ENCODE measurements at places on chromosomes 5 and 9. TPM values are rescaled to one million over a fixed set of nuclear protein-coding genes. Genes with fewer than 3 reads are reported as not detected.
A peak's percentile ranks its signal among the peaks of the same experiment; 100 is the strongest.

The ANKRD34B gene
- polyA plus RNA-seq, result 0.21 TPM

The SLC25A2 gene
- polyA plus RNA-seq, result not detected

The TEK gene
- 49.7 TPM for polyA plus RNA-seq

The DNAJC25 gene
- 15.3 TPM for polyA plus RNA-seq

The OTP gene
- polyA plus RNA-seq, result not detected

The MEF2C gene
- 46.4 TPM for polyA plus RNA-seq

The EPB41L4B gene
- 13.4 TPM for polyA plus RNA-seq

The KYAT1 gene
- 19.7 TPM for polyA plus RNA-seq

The DMRTA1 gene
- polyA plus RNA-seq, result 2.5 TPM

The PCDH12 gene
- polyA plus RNA-seq, result 16.1 TPM

GRCh38 chr9:98852961-98853360, 45.5 kb downstream of the GALNT12 start:
- no peak for DNase-seq

DNA sequence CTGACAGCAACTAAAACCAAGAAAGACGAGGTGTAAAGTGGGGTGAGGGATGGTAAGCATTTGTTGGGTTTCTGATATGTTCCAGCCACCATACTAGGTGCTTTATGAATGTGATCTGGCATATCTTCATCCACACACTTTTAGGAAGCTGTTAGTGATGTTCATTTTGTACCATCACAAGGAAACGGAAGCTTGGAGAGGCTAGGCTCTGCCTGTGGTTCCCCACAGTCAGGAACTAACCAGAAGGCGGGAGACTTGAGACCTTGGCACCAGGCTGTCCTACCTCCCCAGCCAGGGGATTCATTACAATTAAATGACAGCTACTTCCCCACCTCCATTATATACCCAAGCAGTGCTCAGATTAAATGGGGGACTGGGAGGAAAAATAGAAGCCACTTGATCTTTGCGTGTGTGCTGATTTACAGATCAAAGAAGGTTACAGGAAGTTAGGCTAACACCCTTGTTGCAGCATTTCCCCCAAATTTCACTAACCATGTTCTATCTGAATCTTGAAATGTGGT, 43.0 kb downstream of the SFXN1 start:
- DNase-seq, result no peak

- no peak for DNase-seq
These were observed 511.6 kb upstream of the ZNF608 start for GRCh38 chr5:125257997-125258396.

GRCh38 chr5:114362977-114363761, 1.3 kb downstream of the KCNN2 start:
- DNase-seq, result no peak

DNA sequence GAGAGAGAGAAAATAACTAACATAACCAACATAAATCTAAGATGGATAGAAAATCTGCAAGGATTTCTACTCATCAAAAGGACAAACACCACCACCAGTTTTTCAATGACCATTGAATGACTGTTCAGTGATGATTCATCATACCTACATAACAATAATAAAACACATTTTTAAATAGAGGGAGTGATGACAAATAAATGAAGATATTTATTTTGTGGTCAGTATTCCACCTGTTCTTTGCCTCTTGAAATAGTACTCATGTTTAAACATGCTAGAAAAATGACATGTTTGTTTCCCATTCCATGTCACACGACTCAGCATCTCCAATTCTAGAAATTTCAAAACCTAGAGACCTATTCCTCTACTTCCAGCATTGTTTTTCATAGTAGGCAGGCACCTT, 34.6 kb upstream of the ADAMTS16 start:
- DNase-seq, result no peak

GRCh38 chr5:35771300-35771699, 85.4 kb upstream of the IL7R start:
- no peak for DNase-seq

- no peak for DNase-seq
These were observed 528.7 kb upstream of the ZNF608 start for GRCh38 chr5:125274938-125275724.

DNA sequence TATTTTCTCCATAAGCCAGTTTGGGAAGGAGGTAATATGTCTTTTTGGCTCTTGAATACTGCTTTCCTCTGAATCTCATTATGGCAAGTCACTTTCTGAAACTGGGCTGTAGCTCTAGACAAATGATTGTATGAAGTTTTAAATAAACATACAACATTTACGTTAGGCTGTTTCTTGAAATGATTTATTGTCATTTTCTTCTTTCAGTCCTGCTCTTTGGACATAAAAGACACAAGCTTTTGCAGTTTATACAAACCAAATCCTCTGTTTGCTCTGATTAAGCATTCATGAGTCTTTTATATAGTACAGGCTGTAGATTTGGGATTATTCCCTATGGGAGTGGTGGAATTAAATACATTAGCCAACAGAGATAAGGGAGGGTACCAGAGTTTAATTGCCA, 139.7 kb downstream of the CEP120 start:
- DNase-seq, result no peak

DNA sequence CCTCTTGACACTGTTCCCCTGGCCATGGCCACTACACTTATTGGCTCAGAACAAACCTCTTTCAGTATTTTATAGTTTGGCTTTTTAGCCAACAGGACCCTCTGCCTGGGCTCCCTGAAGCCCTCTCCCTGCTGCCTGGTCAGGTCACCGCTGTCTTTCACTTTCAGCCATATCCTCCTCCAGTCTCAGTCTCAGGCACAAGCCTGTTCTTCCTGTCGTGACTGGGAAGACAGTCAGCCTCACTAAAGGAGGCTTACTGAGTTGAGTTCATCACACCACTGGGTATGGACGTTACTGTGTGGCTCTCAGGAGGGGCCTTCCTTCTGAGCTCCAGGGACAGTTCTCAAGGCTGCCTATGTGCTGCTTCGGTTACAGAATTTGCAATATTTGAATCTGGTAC, 2.0 kb downstream of the QSOX2 start:
- no peak for DNase-seq

- DNase-seq, result no peak
These were observed 583.4 kb downstream of the ACTL7B start for GRCh38 chr9:108272349-108272899.

DNA sequence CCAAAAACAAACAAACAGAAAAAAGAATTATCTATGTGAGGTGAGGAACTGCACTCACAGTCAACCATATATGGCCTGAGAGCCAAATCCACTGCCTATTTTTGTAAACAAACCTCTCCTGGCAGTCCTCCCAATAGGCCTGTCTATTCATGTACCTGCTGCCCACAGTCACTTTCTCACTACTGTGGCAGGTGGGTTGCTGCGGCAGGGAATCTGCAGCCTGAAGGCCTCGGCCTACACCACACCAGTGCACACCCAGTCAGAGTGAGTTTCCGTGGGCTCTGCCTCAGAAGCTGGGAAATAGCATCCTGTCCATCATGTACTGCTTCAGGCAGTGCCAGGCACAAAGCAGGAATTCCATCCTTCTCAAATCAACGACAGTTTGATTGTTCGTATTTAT, 82.3 kb downstream of the SPTLC1 start:
- DNase-seq, result no peak

DNA sequence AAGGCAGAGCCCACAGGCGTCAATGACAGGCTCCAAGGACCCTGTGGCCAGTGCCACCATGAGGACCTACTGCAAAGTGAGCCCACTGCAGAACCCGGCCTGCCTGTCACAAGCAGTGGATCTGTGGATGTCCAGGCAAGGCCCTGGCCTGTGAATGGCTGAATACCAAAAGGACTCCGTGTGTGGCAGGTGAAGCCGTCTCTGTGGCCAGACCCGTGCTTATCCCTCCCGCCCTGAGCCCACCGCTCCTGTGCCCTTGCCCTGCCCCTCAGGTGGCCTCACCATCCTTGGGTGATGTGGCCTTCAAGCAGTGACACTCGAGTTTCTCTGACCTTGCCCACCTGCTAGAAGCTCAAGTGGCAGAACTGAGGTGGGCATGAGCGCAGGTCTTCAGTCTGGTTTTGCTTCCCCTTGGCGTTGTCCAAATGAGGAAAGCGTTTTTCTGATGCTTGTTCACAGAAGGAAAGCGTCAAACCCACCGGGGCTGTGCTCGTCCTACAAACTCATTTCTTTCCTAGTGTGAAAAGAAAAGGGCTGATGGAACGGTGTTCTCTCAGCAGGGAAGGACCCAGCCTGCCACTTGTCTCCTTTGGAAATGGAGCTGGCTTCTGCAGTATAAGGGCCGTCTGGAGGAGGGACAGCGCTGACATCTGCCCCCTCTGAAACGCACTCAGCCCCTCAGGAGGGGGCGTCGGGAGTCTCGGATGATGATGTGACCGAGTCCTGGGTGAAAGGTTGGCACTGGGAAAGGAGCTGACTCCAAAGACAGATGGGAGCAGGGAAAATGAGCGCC, 377.7 kb upstream of the IRX4 start:
- DNase-seq, result no peak

GRCh38 chr5:121675924-121676323, 175.8 kb upstream of the FTMT start:
- DNase-seq, result no peak

DNA sequence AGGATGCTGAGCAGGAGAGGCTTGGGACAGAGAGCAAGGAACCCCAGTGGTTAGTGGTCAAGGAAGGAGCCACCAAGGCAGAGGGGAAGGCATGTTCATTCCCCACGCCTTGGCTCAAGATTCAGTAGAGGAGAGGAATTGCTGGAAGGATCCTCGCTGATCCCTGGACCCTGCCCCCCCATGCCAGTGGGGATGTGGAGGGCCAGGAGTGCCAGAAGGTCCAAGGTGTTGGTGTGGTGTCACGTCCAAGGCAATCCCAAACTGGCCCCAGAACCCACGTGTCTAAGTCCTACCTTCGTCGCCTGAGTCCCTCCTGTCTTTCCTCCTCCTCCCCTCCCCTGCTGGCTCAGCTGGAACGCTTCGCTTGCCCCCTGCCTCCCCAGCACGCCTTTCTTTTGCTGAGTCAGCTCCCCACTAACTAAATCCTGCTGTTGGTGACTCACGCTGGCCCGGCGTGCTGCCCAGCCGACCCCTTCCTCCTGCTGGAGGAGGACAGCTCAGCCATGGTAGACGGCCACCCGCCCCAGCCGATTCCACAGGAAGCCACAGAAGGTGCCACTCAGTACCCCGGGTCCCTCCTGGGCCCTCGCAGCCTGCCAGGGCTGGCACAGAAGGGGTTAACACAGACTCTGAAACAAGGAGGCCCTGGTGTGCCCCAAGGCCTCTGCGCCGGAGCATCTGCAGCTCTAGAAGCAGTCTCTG, 37.6 kb upstream of the ORM1 start:
- no peak for DNase-seq

DNA sequence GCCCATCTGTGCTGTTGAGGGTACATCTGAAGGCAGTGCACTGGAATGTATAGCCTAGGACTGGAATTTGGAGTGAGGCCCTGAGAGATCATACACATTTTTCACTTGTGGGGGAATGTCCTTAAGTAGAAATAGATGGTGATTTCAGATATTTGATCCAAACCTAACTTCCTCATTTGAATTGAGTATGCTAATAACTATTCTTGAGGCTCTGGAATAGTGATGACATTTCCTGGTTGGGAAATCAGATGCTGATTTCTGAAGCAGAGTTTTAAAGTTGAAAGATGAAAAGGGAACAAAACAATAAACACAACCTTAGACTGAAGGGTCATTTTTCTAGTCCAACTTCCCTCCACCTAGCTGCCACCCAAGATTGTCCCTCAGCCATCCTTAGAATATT, 163.0 kb upstream of the CCDC152 start:
- DNase-seq, result no peak

DNA sequence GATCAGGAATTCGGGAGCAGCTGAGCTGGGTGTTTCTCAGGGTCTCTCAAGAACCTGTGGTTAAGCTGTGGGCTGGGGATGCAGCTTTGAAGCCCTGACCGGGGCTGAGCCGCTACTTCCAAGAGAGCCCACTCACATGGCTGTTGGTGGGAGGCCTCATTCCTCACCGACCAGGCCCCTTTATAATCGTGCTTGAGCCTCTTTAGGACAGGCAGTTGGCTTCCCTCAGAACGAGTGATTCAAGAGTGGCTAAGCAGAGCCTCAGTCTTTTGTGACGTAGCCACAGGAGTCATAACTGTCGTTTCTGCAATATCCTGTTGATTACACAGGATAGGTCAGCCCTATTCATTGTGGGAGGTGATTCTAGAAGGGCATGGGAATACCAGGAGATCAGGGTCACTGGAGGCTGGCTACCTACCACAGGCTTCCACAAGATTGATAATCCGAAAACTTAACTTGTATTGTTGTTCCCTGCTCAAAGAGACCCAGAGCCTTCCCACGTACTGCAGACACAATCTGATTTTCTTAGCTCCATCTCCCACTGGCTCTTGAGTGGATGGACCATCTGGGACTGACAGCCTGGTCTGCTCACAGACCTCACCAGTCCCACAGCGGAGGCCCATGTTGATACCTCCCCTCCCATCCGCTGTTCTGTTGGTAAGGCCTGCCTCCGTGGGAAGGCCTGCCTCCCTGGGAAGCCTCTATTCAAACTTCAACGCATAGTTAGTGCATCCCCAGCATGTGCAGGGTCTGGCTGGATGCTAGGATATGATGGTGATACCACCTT, 3.0 kb upstream of the ERGIC1 start:
- DNase-seq, result no peak

- DNase-seq, result no peak
These were observed 163.0 kb upstream of the PUM3 start for GRCh38 chr9:3006851-3007250.

GRCh38 chr9:34291423-34291822, 37.6 kb downstream of the KIF24 start:
- DNase-seq, result no peak

DNA sequence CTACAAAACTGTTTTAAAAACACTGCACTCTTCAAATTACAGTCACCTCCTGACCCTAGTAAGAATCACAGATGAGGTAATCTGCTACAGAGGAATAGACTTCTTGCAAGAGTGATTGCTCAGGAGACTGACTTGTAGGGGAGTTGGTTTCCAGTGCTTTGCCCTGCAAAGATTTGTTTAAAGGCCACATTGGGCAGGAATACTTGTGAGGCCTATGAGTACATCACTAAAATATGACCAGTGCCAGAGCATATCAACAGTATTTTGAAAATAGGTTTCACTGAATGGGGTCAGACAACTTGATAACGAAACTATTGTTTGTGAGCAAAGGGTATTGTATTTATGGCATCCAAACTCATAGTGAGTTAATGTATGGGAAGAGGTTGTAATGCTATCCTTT, 21.5 kb upstream of the CTNND2 start:
- DNase-seq, result no peak

GRCh38 chr5:10470669-10471068, 29.0 kb downstream of the ROPN1L start:
- DNase-seq, result no peak

DNA sequence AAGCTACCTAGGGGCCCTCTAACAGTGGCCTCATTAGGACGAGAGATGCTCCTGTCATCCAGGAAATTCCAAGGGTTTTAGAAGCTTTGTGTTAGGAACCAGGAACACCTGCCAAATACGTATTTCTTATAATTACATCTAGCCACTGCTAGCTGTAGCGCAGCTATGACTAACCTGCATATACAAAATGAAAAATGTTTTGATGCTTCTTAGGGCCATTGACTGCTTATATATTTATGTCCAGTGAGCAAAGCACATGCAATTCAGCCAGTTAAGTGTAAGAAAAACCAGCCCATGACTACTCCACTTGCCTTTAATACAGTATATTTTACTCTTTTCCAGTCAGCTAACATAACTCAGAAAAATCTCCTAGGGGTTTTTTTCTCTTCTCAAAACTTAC, 143.3 kb downstream of the TRPM3 start:
- no peak for DNase-seq

- peak; percentile 34 for DNase-seq
These were observed 61.5 kb downstream of the LNPEP start for GRCh38 chr5:96997265-96997859.

- no peak for DNase-seq
These were observed 109.2 kb downstream of the OSTF1 start for GRCh38 chr9:75197561-75197960.

- no peak for DNase-seq
These were observed 81.5 kb downstream of the SYK start for GRCh38 chr9:90882991-90883600.
